ENCODE measurements at places on chromosomes 13 and 19.
A peak's percentile ranks its signal among the peaks of the same experiment; 100 is the strongest.

DNA sequence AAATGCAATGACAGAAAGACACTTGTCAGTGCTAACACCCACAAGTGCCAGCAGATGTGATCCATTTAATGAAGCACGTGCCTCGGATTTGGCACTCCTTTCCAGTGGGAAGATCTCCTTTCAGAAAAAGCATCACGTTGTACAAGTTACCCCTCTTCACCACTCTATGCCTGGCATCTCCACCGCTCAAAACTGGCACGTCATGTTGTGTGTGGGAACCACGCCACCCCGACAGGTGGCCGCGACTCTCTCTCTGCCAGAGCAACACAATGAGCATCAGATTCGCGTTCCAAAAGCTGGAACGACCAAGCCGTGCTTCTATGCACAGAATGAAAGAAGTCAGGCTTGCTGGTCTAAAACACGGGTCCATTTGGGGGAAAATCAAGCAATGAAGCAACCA lies 24.3 kb downstream of the TMTC4 start:
- no peaks in the 10 kb centered on the region for H3K27me3 ChIP-seq
- no peak for DNase-seq
- H3K4me3 ChIP-seq = no peak overlapping the region
- H3K4me1 ChIP-seq = no peaks in the 10 kb centered on the region
- H3K36me3 ChIP-seq = no peaks in the 10 kb centered on the region

GRCh38 chr13:93818345-93818744 lies 591.7 kb downstream of the GPC6 start:
- H3K27ac ChIP-seq = no peak overlapping the region
- H3K36me3 ChIP-seq = no peaks in the 10 kb centered on the region
- no peak overlapping the region for H3K4me3 ChIP-seq
- no peaks in the 10 kb centered on the region for H3K27me3 ChIP-seq
- DNase-seq = no peak

GRCh38 chr13:102620516-102620915 lies 23.7 kb downstream of the TPP2 start:
- no peaks in the 10 kb centered on the region for H3K27me3 ChIP-seq
- H3K36me3 ChIP-seq = peaks cover 48% of the 10 kb centered on the region
- H3K4me1 ChIP-seq = no peaks in the 10 kb centered on the region
- no peak overlapping the region for H3K4me3 ChIP-seq

- no peak for DNase-seq
- no peaks in the 10 kb centered on the region for H3K4me1 ChIP-seq
- H3K27me3 ChIP-seq = no peaks in the 10 kb centered on the region
- no peaks in the 10 kb centered on the region for H3K36me3 ChIP-seq
- no peak overlapping the region for H3K27ac ChIP-seq
- no peak overlapping the region for H3K4me3 ChIP-seq
Observed at GRCh38 chr13:57716295-57716694, 84.8 kb downstream of the PCDH17 start.

GRCh38 chr13:68509734-68510621 lies 1279.8 kb upstream of the PCDH9 start:
- H3K27me3 ChIP-seq = no peaks in the 10 kb centered on the region
- H3K36me3 ChIP-seq = no peaks in the 10 kb centered on the region
- no peak overlapping the region for H3K4me3 ChIP-seq
- H3K27ac ChIP-seq = no peak overlapping the region
- DNase-seq = no peak

GRCh38 chr13:83065108-83065507 lies 817.2 kb downstream of the SLITRK1 start:
- H3K4me3 ChIP-seq = no peak overlapping the region
- no peaks in the 10 kb centered on the region for H3K4me1 ChIP-seq
- DNase-seq = no peak
- no peaks in the 10 kb centered on the region for H3K36me3 ChIP-seq
- no peak overlapping the region for H3K27ac ChIP-seq
- H3K27me3 ChIP-seq = no peaks in the 10 kb centered on the region

DNA sequence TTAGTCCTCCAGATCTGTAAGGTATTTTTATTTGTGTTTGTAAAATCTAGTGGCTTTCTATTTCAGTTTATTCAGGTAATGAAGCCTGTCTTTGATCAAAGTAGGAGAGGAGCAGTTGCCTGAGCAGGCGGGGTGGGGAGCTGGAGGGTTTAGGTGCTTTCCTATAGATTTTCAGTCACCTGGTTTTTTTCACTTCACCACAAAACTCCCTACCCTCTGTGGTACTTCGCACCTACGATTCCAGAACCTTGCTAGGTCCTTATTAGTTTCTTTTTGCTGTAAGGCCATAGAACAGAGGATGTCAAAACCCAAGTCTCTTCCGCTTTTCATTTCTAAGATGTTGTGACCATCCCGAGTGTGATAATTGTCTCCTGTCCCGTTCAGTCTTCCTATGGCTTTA lies 26.6 kb downstream of the SLAIN1 start:
- H3K27me3 ChIP-seq = no peaks in the 10 kb centered on the region
- DNase-seq = peak; percentile 64
- H3K27ac ChIP-seq = no peak overlapping the region
- no peaks in the 10 kb centered on the region for H3K36me3 ChIP-seq

DNA sequence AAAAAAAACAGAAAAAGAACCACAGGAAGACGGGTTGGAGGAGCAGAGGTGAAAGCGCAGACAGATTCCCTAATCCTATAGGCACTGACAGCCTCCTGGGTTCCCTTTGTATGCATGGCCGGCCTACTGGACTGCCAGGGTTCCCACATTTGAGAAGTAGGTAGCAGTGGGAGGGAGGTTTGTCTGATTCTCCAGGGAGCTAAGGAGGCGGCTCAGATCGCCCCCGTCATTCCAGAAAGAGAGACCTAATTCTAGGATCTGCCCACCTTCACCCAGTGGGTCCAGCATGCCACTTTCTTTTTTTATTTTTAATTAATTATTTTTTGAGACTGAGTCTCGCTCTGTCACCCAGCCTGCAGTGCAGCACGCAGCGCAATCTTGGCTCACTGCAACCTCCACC lies 9.7 kb upstream of the CCL25 start:
- no peaks in the 10 kb centered on the region for H3K4me1 ChIP-seq
- no peak overlapping the region for H3K4me3 ChIP-seq
- no peaks in the 10 kb centered on the region for H3K36me3 ChIP-seq
- no peak overlapping the region for H3K27ac ChIP-seq
- H3K27me3 ChIP-seq = no peaks in the 10 kb centered on the region
- DNase-seq = no peak

GRCh38 chr13:35225159-35225558 lies 251.3 kb downstream of the MAB21L1 start:
- no peaks in the 10 kb centered on the region for H3K4me1 ChIP-seq
- no peaks in the 10 kb centered on the region for H3K27me3 ChIP-seq
- no peak overlapping the region for H3K27ac ChIP-seq
- H3K36me3 ChIP-seq = no peaks in the 10 kb centered on the region
- no peak for DNase-seq

All from CD4-positive, alpha-beta memory T cell (primary cell).